Kidney glomerular epithelial cell (primary cell): ENCODE measurements at places on chromosomes 16 and 17.

DNA sequence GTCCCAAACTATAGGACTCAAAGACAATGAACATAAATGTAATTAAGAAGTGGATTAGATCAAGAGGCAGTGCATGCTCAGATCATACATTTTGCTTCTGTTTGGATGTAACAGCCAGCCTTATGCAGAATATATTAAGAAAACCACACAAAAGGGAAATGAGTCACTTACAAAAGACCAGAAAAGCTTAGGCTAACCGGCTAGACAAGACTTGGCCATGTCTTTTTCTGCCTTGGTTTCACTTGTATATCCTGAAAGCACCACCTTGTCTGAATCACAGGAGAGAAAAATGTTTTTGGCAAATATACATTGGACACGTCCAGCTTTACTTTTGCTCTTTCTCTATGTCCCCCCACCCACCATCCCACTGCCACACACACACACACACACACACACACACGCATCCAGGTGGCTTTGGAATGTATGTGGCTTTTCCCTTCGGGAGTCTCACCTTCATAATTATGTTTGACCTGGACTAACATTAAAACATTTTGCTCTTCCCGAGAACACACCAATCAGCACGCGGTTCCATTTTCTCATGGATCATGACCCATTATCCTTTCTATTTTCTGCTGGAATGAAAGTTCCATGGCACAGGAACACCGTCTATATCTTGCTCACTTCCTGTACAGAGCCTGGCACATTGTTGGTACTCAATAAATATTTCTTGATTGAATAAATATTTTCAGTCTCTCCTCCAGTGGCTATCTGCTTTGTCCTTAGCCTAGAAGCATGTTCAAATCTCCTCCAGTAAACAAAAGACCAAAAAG lies 64.6 kb downstream of the CDK5R1 start:
- peak; percentile 2 for DNase-seq

GRCh38 chr16:21645261-21645721 lies 7.1 kb downstream of the IGSF6 start:
- DNase-seq, result peak; percentile 10

- DNase-seq, result no peak
These were observed 21.3 kb upstream of the CDH15 start for GRCh38 chr16:89150090-89150835.

- DNase-seq, result no peak
These were observed 470.5 kb upstream of the SALL1 start for GRCh38 chr16:51621610-51622009.

- no peak for DNase-seq
These were observed 203.5 kb upstream of the IRX3 start for GRCh38 chr16:54490112-54490488.

- no peak for DNase-seq
These were observed 27.1 kb downstream of the PMP22 start for GRCh38 chr17:15238057-15238456.

- DNase-seq, result no peak
These were observed 995.5 kb upstream of the GOT2 start for GRCh38 chr16:59729613-59730012.

- DNase-seq, result peak; percentile 22
These were observed 3.2 kb upstream of the CDK5RAP3 start for GRCh38 chr17:47967607-47968252.

- DNase-seq, result no peak
These were observed 151.5 kb upstream of the GOT2 start for GRCh38 chr16:58885528-58886170.

- DNase-seq, result no peak
These were observed 122.6 kb upstream of the HS3ST2 start for GRCh38 chr16:22691335-22691734.

- no peak for DNase-seq
These were observed 1.4 kb upstream of the KRT19 start for GRCh38 chr17:41529491-41529915.

DNA sequence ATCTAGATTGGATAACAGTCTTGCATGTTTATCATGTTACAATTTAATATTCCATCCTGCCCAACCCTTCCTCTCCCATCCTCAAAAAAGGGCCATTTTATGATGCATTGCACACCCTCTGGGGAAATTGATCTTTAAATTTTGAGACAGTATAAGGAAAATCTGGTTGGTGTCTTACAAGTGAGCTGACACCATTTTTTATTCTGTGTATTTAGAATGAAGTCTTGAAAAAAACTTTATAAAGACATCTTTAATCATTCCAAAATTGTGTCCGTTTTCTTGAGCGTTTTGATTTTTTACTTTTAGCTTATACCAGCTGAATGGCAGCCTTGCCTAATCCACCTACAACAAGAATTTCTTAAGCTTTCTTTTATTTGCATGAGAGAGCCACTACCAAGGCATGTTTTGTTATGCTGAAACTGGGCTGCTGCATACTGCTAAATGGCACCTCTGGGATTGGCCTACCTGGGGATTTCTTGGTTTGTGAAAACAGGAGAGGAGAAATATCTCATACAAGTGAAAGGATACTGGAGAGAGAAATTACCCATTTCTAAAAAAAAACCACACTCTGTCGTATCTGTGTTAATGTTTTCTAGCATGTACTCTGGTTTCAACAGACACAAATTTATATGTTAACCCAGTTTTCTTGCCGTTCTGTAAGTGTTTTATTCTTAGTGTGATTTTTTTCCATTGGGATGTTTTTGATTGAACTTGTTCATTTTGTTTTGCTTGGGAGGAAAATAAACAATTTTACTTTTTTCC lies 52.2 kb downstream of the TUBD1 start:
- no peak for DNase-seq

- no peak for DNase-seq
These were observed 115.8 kb downstream of the OR1D5 start for GRCh38 chr17:2947588-2947950.

DNA sequence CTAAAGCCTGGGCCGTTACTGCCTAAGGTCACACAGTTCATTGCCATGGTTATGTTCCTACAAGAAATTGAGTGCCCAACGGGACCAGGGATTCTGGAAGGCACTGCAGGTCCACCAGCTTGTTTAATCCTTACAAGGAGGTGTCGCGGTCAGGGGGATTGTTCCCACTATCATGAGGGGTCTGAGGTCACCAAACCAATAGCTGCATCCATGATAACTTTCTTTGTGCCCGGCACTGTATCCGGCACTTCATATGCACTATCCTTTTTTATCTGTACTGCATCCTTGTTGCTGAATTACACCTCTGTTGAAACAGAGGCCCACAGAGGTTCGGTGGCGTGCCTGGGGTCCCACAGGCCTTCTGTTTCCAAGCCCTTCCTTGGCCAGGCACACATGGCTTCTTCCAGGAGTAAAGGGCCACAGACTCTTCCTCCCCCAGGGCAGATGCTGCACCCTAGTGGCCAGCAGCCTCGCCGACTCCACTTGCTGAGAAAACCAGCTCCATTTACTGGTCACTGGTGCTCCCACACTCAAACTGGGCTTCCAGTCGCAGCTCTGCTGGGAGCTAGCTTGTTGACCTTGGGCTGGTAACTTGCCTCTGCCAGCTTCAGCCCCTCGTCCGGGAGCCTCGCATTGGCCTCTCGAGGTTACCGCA lies 82.0 kb upstream of the PLCG2 start:
- DNase-seq, result peak; percentile 7

DNA sequence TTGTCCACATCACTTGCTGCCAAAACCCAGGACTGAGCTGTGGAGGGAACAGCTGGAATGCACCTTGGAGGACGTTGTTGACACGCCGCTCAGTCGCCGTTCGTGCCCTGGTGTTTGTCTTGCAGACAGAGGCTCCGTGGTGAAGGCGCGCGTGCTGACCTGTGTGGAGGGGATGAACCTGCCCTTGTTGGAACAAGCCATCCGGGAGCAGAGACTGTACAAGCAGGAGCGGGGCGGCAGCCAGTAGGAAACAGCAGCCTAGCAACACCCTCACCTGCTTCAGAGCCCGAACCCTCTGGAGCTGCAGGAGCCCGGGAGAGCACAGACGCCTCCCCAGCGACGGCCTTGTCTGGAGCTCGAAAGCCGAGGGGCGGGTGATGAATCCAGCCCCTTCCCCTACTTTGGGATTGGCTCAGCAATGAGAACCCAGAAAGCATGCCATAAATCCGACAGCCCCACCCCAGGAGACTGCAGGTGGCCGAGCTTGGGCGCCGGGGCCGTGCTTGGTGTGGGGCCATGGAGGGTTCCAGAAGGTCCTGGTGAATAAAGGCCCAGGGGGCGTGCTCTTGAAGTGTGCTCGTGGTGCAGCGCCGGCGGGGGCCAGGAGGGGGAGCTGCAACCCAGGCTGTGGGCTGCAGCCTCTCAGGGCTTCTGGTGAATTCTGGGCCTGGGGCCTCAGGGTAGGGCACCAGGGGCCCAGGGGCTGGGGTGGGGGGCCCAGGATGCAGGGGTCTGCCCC lies 470 bp upstream of the CDK3 start:
- no peak for DNase-seq

DNA sequence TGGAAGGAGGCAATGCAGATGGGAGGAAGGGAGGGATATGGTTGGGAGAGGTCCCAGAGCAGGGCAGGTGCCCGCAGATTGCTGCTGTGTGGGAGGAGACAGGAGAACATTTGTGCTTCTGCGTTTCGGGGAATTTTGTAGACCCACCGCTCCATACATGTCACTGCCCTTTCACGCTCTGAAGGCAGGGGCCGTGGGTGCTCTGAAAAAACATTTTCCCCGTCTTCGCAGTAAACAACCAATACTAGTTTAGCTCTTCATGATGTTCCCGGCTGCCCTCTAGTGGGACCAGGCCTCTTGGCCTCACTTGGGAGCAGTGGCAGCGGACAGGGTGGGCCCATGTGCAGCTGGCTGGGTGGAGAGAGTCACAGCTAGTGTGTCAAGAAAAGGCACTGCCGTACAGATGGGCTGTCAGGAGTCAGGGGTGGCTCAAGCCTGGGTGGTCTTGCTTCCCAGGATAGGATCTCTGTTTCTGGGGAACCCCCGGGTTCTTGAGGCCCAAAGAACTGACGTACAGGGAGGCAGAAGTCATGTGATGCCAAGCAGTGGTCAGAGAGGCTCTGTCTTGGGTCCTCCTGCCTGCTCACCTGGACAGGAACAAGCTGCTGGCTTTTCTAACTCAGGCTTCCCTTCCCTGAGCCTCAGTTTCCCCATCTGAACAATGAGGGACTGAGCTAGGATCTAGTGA lies 46.5 kb upstream of the CPNE2 start:
- DNase-seq, result peak; percentile 14

DNA sequence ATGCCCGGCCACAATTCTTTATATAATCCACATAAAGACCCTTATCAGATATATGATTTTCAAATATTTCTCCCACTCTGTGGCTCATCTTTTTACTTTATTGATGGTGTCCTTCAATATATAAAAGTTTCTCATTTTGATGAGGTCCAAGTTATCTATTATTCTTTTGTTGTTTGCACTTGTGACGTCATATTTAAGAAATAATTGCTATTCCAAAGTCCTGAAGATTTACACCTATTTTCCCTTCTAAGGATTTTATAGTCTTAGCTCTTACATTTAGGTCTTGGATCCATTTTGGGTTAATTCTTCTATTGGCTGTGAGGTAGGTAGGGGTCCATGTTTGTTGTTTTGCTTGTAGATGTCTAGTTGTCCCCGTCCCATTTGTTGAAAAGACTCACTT lies 3.0 kb upstream of the MLYCD start:
- no peak for DNase-seq

DNA sequence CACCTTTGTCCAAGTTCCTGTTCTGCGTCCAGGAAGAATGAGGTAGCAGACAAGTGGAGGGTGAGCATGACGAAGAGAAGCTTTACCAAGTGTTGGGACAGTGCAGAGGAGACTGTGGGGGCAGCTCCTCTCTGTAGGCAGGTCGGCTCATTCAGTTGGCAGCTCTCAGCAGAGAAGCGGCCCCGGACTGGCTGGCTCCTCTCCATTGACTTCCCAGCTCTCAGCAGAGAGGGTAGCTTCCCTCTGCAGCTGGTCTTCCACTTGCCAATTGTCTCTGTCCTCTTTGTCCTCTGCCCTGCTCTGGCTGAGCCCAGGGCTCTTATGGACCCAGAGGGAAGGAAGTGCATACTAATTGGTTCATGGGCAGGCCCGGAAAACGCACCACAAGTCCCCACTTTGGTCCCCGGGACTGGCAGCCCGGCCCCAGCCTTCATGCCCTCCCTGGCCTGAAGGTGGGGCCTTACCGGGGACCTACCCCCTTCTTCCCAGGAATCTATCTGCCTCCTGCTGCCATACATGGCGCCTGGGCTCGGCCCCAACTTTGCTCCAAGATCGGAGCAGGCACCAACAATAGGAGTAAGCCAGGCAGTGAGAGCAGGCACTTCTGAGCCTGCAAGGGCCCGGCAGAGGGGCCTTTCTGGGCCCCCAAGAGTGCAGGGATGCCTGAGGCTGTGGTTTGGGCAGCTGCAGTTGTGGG lies 10.1 kb downstream of the KCTD5 start:
- no peak for DNase-seq

- DNase-seq, result no peak
These were observed 76.0 kb downstream of the RAP1GAP2 start for GRCh38 chr17:2872282-2872681.

- DNase-seq, result no peak
These were observed 91.7 kb downstream of the LITAF start for GRCh38 chr16:11495066-11495407.

DNA sequence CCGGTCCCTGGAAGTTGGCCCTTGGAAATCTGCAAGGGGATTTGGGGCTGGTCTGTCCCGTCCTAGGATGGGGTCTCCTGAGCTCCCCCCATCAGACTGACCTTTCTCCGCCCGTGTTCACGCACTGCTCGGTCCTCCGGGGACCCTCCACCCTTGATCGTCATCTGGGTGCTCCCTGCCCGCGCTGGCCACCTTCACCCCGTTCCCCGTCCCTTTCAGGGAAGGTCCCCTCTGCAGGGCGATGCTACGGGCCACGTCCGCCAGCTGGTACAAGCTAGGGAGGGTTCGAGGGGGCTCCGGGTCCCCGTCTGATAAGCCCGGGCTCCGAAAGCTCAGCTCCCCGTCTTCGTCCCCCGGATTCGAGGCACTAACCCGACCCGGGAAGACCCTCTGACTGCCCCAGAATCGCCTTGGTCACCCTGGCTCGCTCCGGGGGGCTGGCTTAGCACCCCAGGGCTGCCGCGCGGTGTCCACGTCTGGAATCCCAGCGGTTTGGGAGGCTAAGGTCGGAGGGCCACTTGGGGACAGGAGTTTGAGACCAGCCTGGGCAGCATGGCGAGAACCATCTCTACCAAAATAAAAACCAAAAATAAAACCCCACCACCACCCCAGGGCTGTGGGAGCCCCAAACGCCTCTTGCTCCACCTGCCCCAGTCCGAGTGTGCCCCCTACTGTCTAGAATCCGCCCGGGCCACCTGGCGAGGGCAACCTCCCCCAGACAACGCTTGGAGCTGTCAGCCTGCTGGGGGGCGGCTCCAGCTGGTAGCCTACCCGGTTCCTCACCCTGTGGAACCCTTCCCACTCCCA lies 1.1 kb upstream of the SLC43A2 start:
- no peak for DNase-seq
